DMS153 (cell line): ENCODE measurements at places on chromosomes 1 and 21.

DNA sequence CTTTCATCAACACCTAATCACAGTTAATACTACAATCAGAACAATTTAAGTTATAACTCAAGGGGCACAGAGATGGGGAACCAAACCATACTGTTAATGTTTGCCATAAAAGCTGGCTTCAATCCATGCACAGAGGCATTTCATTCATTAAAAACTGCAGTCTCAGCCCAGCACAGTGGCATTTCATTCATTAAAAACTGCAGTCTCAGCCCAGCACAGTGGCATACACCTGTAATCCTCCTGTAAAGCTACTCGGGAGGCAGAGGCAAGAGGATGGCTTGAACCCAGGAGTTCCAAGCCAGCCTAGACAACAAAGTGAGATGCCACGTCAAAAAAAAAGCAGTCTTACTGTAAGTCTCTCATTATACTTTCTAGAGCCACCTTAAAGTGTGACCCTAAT, 29.2 kb downstream of the ARID4B start:
- no peak for DNase-seq

DNA sequence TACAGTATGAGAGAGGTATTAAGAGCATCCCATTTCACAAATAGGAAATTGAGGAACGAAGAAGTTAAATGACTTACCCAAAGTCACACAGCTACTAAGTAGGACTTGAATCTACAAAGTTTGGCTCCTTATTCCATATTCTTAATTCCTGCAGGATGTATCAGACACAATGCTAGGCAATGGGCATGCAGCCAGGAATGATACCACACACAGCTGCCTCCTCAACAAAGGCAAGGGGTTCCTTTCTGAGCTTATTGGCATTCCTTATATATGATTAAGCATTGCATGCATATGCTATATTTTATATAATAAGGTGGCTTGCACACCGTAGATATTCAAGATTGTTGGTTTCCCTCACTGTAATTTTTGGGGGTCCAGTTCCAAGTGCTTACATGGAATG, 34.2 kb upstream of the JUN start:
- DNase-seq: no peak

DNA sequence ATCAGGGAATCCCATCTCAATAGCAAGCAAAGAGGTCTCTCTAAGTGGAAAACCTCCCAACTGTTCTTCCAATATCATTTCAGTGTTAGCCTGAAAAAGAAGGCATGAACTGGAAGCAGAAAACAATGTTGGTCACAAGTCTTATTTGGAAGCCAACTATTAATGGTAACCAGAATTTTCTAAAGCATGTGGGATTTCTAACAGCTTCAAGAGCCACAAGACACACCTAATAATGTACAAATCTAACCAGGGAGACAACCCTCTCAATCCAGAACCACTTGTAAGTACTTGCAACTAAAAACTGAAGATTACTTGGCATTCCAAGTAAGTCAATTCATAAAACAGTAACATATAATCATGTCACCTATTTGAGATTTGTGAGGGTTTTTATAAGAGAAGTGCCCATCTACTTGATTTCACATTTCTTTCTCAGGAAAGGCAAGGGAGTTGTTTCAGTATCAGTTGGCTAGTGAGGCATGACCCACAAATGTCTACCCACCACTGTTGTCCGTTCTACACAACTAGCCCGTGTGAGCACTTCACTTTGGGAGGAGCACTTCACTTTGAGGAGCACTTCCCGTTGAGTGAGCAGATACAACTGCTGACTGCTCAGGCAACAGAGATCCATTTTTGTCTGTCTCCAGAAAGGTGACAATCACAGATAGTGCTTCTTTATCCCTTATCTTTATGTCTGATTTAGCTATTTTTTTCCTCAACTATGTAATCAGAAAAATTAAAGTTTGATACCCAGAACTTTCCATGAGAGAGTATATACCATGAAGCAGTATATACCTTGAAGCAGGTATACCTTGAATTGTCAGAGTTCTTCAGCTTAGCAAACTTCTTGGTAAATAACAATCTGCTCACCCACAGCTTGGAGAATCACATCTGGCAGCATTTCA, 11.1 kb downstream of the STX6 start:
- DNase-seq: no peak

- DNase-seq: no peak
Observed at GRCh38 chr1:111903148-111903870, 86.2 kb downstream of the KCND3 start.

- no peak for DNase-seq
Observed at GRCh38 chr1:60634106-60634505, 448.3 kb upstream of the NFIA start.

DNA sequence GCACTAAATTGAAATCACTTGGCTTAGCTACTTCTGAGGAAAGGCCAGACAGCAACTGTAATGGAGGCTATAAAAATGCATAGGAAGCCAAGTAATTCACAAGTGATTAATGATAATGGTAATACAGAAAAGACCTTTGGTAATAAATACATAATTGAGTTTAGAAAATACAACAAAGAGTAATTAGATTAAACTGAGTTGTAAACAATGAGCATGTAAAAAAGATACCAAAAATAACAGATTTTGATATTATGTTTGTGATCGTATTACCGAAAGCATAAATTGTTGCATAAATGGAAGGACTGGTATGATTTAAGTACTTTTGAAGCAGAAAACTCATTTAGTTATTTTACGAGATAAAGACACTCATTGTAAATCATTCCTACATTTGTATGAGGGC, 556.7 kb upstream of the TMPRSS15 start:
- DNase-seq: no peak
